ENCODE measurements at places on chromosomes 1 and 21.

GRCh38 chr1:52348704-52349300 is 17.2 kb downstream of the CC2D1B start:
- no peak for DNase-seq

- DNase-seq: no peak
Measured at GRCh38 chr1:205047764-205048231, 4.8 kb downstream of the CNTN2 start.

DNA sequence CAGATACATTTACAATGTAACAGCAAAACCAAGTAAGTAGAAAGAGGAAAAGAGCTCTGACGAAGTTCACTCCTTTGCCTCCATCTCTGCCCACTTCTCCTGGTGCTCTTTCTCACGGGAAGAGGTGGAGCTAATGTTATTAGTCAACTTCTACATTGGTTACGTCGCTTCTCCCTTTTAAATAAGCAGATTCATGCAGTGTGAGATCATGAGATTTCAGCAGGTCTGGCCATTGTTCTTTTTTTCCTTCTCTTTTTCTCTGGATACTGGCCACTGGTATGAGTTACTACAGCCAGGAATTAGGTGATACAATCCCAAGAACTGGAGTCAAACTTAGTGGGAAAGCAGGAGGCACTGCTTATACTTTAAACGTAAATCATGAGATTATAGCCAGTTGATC is 207.1 kb downstream of the AKT3 start:
- DNase-seq: no peak

- DNase-seq: no peak
Measured at GRCh38 chr1:15595809-15596617, 11.2 kb upstream of the AGMAT start.

GRCh38 chr1:192631749-192632148 is 4.2 kb upstream of the RGS13 start:
- no peak for DNase-seq

GRCh38 chr1:54378874-54379554 is 27.2 kb downstream of the SSBP3 start:
- DNase-seq: no peak

- no peak for DNase-seq
Measured at GRCh38 chr1:190560161-190560681, 82.6 kb upstream of the BRINP3 start.

GRCh38 chr1:74504933-74505512 is 7.4 kb downstream of the LRRC53 start:
- no peak for DNase-seq

- DNase-seq: no peak
Measured at GRCh38 chr21:44657635-44658540, at the start of gene KRTAP12-3. KRTAP12-3 (plus strand) TSS chr21:44657932; CDS start chr21:44657980, 48 bp downstream.

- DNase-seq: no peak
Measured at GRCh38 chr1:17976854-17977253, 130.7 kb upstream of the IGSF21 start.

GRCh38 chr1:15765495-15766194 is 7.0 kb downstream of the FBLIM1 start:
- DNase-seq: no peak

GRCh38 chr1:1063261-1063944 is 10.7 kb downstream of the RNF223 start:
- DNase-seq: no peak

GRCh38 chr1:91550961-91551360 is 50.3 kb downstream of the CDC7 start:
- DNase-seq: no peak

DNA sequence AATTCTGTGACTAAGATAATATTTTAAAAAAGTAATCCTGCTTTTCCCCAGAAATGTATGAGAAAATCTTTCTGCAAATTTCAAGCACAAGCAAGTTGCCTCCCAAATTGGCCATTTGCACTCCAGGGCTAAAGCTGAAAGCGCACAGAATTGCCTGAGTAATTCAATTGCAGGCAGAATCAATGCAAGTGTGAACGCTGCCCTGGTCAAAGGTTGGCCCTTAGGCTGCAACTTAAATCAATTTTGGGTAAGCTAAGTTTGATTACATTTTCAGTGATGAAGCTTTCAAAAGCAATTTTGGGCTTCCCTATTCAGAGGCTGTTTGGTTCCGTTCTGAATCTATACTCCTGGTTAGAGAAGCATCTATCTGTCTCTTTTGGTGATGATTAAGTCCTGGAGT is 501.8 kb upstream of the ZRANB2 start:
- DNase-seq: no peak

GRCh38 chr1:91559838-91560565 is 59.4 kb downstream of the CDC7 start:
- no peak for DNase-seq
